Fibroblast of lung (primary cell): ENCODE measurements at places on chromosomes 5 and 9. TPM values are rescaled to one million over a fixed set of nuclear protein-coding genes. Genes with fewer than 3 reads are reported as not detected.
A peak's percentile ranks its signal among the peaks of the same experiment; 100 is the strongest.

DNA sequence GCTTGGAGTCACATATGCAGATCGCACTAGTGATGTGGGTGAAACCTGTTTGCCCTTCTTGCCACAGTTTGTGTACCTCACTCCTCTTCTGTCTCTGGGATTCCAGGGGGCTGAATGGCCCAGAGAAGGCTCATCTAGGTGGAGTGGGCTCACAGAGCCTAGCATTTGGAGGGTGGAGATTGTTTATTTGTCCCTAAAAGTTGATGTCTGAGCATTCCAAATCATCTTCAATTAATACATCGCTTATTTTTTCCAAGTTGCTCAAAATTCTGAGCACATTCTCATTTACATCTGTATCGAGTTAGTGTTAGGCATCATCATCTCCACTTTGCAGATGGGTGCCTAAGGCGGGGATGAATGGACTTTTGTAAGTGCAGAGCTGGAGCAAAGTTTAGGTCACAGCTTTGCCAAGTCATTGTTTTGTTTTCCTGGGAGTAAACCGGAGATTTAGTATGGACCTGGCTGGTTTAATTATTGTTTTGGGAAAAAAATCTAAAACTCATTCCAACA, 2.0 kb downstream of the ABL1 start:
- no peaks in the 10 kb centered on the region for H3K27me3 ChIP-seq
- H3K36me3 ChIP-seq = no peaks in the 10 kb centered on the region
- peaks cover 32% of the 10 kb centered on the region for H3K4me1 ChIP-seq

Gene CARTPT
- not detected in 2 replicates for polyA plus RNA-seq

DNA sequence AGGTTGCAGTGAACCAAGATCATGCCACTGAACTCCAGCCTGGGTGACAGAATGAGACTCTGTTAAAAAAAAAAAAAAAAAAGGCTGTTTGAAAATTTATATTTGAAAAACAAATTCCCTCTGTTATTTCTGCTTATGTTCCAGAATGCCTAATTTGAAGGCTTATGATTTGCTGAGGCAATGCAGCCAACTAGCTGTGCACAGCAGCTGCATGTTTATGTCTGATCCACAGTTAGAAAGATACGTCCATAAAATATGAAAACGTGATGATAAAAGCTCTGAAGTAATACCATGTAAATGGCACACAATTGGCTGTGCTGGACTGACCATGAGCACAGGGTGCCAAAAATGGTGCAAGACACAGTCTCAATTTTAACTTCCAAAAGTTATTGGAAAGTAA, 453.2 kb downstream of the TUSC1 start:
- H3K27ac ChIP-seq = no peak overlapping the region
- H3K4me1 ChIP-seq = no peaks in the 10 kb centered on the region
- DNase-seq = no peak
- H3K4me3 ChIP-seq = no peak overlapping the region
- H3K27me3 ChIP-seq = no peaks in the 10 kb centered on the region

DNA sequence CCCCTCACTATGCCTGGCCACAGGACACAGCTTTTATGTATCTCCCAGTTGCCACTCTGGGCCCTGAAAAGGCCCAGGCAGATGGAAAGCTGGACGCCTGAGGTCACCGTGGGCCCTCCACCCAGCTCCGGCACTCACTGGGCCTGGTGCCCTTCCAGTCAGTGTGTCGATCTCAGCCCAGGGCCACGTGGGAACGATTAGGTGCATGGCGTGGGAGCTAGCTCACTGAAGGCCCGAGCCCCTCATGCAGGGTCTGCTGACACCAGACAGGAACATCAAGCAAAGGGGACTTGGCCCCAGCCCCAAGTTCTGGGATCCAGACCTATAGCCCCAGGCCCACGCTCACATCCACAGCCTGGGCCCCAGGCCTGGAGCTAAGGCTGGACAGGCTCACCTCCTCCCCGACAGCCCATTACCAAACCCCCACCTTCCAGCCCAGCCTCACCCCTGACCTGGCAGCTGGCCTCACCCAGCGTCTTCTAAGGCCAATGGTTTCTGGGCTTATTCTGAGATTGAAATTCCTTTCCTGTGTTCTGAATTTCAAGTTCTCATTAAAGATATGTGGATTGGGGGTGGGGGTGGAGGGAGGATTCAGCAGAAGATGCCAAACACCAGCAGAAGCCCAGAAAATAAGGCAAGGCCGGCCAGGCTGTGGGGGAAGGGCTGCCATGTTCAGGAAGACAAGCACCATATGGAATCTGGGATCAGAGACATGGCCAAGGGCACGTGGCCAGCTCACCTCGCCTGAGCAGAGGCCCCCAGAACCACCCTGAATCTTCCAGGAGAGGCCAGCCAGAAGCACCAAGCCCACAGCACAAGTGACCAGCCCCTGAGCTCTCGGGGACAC, 74.5 kb downstream of the ADAMTS2 start:
- peaks cover 80% of the 10 kb centered on the region for H3K4me1 ChIP-seq
- H3K4me3 ChIP-seq = peak overlapping the region; percentile 17
- H3K27me3 ChIP-seq = no peaks in the 10 kb centered on the region
- peak overlapping the region; percentile 84 for H3K27ac ChIP-seq
- H3K36me3 ChIP-seq = peaks cover 11% of the 10 kb centered on the region

- peak; percentile 23 for DNase-seq
- H3K27ac ChIP-seq = no peak overlapping the region
- H3K36me3 ChIP-seq = no peaks in the 10 kb centered on the region
- no peaks in the 10 kb centered on the region for H3K4me1 ChIP-seq
- H3K27me3 ChIP-seq = no peaks in the 10 kb centered on the region
- H3K4me3 ChIP-seq = no peak overlapping the region
Observed at GRCh38 chr9:123406691-123407216, 50.8 kb downstream of the CRB2 start.

- no peak overlapping the region for H3K4me3 ChIP-seq
- no peak for DNase-seq
- no peaks in the 10 kb centered on the region for H3K36me3 ChIP-seq
- H3K4me1 ChIP-seq = no peaks in the 10 kb centered on the region
- H3K27ac ChIP-seq = no peak overlapping the region
- H3K27me3 ChIP-seq = no peaks in the 10 kb centered on the region
Observed at GRCh38 chr9:87184956-87185642, 237.8 kb upstream of the GAS1 start.

DNA sequence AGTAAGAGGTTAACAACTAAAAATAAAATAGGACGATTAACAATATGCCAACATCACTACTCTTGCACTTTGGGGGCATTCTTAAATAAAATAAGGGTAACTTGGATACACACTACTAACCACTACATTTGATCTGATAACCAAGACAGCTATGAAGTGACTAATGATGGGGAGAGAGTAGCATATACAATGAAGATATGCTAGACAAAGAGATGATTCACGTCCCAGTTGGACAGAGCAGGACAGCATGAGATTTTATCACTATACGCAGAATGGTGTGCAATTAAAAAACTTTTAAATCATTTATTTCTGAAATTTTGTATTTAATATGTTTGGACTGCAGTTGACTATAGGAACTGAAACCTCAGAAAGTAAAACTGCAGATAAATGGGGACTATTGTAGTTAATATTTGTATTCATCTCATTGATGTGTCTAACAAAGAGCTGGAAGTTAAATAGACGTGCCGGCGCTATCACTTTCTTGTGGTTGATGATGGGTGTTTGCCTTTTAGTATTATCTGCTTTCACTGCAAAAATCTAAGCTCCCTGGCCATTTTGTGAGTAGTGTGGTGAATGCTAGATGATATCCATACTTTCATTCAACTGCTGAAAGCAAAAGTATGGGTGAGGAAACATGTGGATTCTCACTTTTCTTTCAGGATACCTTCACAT, 18.7 kb downstream of the GIN1 start:
- no peaks in the 10 kb centered on the region for H3K4me1 ChIP-seq
- peaks cover 2% of the 10 kb centered on the region for H3K36me3 ChIP-seq
- no peak for DNase-seq
- H3K4me3 ChIP-seq = no peak overlapping the region
- H3K27me3 ChIP-seq = no peaks in the 10 kb centered on the region
- H3K27ac ChIP-seq = no peak overlapping the region

DNA sequence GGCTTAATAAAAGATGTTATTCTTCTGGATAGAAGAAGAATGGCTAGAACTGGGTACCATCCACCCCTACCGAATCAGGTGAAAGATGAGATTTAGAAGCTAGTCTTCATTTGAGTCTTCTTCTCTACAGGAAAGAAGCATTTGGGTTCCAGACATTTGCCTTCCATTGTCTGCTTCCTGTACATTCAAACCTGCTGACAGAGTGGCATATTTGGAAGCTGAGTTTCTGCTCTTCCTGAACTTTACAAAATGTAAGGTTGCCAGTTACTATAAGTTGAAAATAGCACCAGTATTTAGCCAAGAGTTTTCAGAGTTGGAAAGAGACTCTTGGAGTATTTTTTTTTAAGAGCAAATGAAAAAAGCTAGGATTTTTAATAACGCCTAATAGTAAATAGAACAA, 525.4 kb upstream of the TLE4 start:
- no peak overlapping the region for H3K27ac ChIP-seq
- H3K4me1 ChIP-seq = no peaks in the 10 kb centered on the region
- no peak overlapping the region for H3K4me3 ChIP-seq
- peak; percentile 19 for DNase-seq

- H3K4me3 ChIP-seq = no peak overlapping the region
- peaks cover 4% of the 10 kb centered on the region for H3K27me3 ChIP-seq
- H3K36me3 ChIP-seq = no peaks in the 10 kb centered on the region
- DNase-seq = no peak
- H3K4me1 ChIP-seq = no peaks in the 10 kb centered on the region
Observed at GRCh38 chr5:54942064-54942778, 43.2 kb downstream of the ESM1 start.

GRCh38 chr9:104635456-104635855, 17.5 kb upstream of the OR13C9 start:
- H3K27me3 ChIP-seq = no peaks in the 10 kb centered on the region
- H3K27ac ChIP-seq = no peak overlapping the region

GRCh38 chr9:75274781-75275180, 186.5 kb downstream of the OSTF1 start:
- DNase-seq = no peak
- no peaks in the 10 kb centered on the region for H3K4me1 ChIP-seq
- H3K27me3 ChIP-seq = no peaks in the 10 kb centered on the region
- H3K4me3 ChIP-seq = no peak overlapping the region
- H3K27ac ChIP-seq = no peak overlapping the region

Gene ASPN
- 4.1 and 5.5 TPM in 2 replicates for polyA plus RNA-seq

DNA sequence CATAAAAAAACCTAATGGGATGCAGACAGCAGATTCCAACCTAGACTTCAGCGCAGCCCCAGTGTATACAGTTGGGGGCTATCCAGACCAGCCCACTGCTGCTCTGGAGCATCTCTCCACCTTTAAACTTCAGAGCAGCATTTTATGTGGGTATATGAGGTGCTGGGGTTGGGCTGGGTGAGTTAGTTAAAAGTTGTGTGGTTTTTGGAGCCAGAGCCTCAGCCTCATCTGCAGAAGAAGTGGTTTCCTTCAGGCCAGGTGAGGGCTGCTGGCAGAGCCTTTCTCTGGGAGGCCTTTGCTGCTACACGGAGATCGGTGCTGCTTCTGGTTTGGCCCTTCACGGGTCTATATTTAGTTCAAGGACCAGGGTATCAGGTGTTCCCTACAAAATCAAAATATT, 228.3 kb downstream of the PDZD2 start:
- no peak for DNase-seq
- no peaks in the 10 kb centered on the region for H3K36me3 ChIP-seq
- H3K4me3 ChIP-seq = no peak overlapping the region

- no peak overlapping the region for H3K27ac ChIP-seq
- H3K27me3 ChIP-seq = no peaks in the 10 kb centered on the region
- DNase-seq = no peak
- H3K4me3 ChIP-seq = no peak overlapping the region
- no peaks in the 10 kb centered on the region for H3K36me3 ChIP-seq
- no peaks in the 10 kb centered on the region for H3K4me1 ChIP-seq
Observed at GRCh38 chr5:24094081-24094679, 550.6 kb downstream of the CDH10 start.

DNA sequence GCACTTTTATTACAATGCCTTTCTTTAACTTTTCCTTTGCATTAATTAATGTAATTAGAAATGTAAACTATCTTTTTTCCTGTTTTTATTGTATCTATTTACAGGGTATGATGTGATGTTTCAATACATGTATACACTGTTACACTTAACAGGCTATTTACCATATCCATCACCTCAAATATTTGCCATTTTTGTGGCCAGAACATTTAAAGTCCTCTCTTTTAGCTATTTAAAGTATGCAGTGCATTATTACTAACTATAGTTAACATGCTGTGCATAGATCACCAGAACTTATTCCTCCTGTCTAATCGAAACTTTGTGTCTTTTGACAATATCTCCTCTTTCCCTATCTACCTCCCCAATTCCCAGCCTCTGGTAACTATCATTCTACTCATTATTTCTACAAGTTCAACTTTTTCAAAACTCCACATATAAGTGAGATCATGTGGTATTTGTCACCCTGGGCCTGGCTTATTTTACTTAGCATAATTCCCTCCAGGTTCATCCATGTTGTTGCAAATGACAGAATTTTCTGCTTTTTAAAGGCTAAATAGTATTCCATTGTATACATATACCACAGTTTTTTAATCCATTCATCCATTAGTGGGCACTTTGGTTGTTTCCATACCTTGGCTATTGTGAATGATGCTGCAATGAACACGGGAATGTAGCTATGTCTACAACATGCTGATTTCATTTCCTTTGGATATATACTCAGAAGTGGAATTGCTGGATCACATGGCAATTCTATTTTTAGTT, 32.8 kb downstream of the OR2K2 start:
- H3K4me3 ChIP-seq = no peak overlapping the region
- H3K36me3 ChIP-seq = no peaks in the 10 kb centered on the region
- H3K27me3 ChIP-seq = no peaks in the 10 kb centered on the region
- peak; percentile 45 for DNase-seq
- no peaks in the 10 kb centered on the region for H3K4me1 ChIP-seq

- no peak for DNase-seq
- H3K27me3 ChIP-seq = no peaks in the 10 kb centered on the region
- H3K27ac ChIP-seq = no peak overlapping the region
- H3K4me1 ChIP-seq = peaks cover 4% of the 10 kb centered on the region
- H3K36me3 ChIP-seq = no peaks in the 10 kb centered on the region
- no peak overlapping the region for H3K4me3 ChIP-seq
Observed at GRCh38 chr5:96331681-96332361, 101.2 kb downstream of the PCSK1 start.

Gene AQP3
- 3.2 and 4.4 TPM in 2 replicates for polyA plus RNA-seq

Gene KIF24
- polyA plus RNA-seq = 0.94 and 2.4 TPM in 2 replicates

Gene LRSAM1
- polyA plus RNA-seq = 6.8 and 8.6 TPM in 2 replicates

- no peaks in the 10 kb centered on the region for H3K27me3 ChIP-seq
- H3K36me3 ChIP-seq = no peaks in the 10 kb centered on the region
- no peak overlapping the region for H3K4me3 ChIP-seq
Observed at GRCh38 chr9:31608881-31609280, 775.6 kb upstream of the ACO1 start.

- no peak overlapping the region for H3K27ac ChIP-seq
- no peaks in the 10 kb centered on the region for H3K4me1 ChIP-seq
- H3K27me3 ChIP-seq = no peaks in the 10 kb centered on the region
- H3K36me3 ChIP-seq = no peaks in the 10 kb centered on the region
Observed at GRCh38 chr5:125798307-125798706, 624.9 kb upstream of the GRAMD2B start.
